Adipocyte (in vitro differentiated cells): ENCODE measurements at places on chromosomes 1 and 21.
A peak's percentile ranks its signal among the peaks of the same experiment; 100 is the strongest.

- DNase-seq = no peak
Measured at GRCh38 chr1:62307895-62308492, 11.2 kb downstream of the KANK4 start.

- DNase-seq = no peak
Measured at GRCh38 chr1:113605146-113605545, 154.1 kb downstream of the PHTF1 start.

GRCh38 chr1:202189001-202189790, 4.4 kb upstream of the LGR6 start:
- peak; percentile 91 for DNase-seq

DNA sequence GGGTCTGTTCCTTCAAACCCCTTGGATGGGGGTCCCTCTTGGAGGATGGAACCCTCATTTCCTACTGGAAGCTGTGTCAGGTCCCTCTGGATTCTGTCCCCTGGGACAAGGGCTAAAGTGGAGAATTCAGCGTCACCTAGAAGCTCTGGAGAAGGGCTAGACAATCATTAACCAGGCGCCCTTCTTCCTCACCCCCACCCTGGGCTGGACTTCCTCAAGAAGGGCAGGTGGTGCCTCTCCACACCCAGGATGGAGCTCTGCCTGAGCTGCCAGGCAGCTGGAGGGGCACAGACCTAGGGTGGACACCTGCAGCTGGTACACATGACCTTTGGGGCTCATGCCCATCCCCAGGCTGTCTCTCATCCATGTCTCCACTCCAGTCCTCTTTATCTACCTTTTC, 3.6 kb downstream of the CELF3 start:
- no peak for DNase-seq

GRCh38 chr1:56920591-56921001, 45.2 kb downstream of the C8B start:
- DNase-seq = no peak

DNA sequence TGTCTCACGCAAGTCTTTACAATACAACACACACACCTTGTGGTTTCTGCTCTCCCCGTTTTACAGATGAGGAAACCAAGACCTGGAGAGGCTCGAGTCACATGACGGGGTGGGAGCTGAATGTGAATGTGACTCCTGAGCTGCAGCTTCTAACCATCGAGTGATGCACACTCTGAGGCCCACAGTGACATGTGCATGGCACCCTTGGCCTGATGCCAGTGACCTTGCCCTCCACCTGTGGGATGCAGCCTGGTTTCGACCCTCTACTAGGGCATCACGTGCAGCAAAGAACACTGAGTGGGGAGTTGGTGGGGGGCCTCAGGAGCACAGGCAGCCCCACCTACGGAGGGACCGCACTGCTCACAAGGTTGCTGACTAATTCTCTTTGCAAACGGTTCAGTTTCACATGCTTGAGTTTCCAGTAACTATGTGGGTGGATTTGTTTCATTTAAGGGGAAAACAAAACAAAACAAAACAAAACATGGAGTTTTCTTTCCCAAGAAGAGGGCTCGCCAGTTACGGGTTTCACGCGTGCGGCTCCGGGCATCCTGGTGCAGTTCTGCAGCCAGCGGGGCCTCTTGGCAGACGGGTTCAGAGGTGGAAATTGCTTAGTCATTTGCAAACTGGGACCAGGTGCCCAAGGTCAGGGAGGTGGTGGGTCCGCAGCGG, 22.9 kb downstream of the SPSB1 start:
- peak; percentile 83 for DNase-seq

DNA sequence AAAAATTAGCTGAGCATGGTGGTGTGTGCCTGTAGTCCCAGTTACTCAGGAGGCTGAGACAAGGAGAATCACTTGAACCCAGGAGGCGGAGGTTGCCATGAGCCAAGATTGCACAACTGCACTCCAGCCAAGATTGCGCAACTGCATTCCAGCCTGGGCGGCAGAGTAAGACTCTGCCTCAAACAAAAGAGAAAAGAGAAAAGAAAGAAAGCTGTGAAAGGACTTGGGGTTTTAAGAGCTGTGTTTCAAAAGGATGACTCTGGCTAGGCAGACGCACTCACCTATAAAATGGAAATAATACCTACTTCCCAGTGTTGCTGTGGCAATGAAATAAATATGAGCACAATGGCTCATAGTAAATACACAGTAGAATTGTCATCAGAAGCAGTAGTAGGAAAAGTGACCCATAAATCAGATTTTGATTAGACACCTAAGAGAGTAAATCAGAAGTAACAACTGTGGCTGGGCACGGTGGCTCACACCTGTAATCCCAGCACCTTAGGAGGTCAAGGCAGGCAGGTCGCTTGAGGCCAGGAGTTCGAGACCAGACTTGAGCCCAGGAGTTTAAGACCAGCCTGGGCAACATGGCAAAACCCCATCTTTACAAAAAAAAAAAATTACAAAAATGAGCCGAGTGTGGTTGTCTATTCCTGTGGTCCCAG, 45.9 kb upstream of the PUM1 start:
- no peak for DNase-seq

- no peak for DNase-seq
Measured at GRCh38 chr1:204478172-204478899, 16.3 kb downstream of the PIK3C2B start.

- no peak for DNase-seq
Measured at GRCh38 chr1:27774654-27775053, 1.6 kb downstream of the STX12 start.

GRCh38 chr1:192418552-192419285, 101.9 kb downstream of the RGS21 start:
- no peak for DNase-seq

DNA sequence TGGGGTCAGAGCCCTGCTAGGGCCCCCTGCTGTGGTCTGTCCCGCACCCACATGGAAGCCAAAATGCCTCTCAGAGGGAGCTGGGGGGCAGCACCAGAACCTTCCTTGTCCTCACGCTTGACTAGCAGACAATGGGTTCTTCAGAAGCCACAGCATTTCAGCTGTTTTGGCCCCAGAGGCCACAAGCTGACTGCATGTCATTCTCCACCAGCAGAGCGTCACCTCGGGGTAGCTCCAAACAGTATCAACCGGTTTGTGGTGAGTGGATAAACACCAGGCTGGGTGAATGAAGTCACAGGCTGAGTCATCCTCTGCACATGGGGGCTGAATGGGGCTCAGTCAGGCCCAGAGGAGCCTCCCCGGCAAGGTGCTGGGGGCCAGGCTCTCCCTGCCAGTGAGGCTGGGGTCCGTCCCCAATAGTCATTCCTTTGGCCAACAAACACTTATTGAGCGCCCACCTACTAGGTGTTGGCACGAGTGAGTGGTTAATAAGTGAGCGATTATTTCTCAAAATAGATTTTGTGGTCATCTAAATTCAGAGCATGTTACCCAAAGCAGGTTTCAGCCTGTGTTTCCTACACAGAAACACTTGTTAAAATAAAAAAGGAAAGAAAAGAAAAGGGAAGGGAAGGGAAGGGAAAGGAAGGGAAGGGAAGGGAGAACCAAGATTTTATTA, 9.1 kb downstream of the OLIG1 start:
- DNase-seq = no peak

DNA sequence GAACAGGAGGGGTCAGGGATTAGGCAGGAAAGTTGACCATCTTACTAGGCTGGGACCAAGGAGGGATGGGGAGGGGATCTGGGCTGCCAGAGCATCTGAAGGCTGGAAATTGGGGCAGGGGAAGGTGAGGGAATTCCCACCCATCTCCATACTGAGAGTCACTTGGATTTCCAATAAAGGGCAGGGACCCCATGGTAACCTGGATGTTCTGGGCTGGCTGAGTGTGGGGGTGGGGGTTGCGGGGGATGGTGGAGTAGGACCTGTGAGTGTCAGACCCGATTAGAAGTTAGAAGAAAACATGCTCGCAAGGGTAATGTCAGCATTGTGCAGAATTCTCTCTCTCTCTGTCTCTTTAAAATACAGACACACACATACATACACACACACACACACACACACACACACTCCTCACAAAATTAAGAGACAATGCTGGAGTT, 40.0 kb upstream of the EPS15 start:
- no peak for DNase-seq

DNA sequence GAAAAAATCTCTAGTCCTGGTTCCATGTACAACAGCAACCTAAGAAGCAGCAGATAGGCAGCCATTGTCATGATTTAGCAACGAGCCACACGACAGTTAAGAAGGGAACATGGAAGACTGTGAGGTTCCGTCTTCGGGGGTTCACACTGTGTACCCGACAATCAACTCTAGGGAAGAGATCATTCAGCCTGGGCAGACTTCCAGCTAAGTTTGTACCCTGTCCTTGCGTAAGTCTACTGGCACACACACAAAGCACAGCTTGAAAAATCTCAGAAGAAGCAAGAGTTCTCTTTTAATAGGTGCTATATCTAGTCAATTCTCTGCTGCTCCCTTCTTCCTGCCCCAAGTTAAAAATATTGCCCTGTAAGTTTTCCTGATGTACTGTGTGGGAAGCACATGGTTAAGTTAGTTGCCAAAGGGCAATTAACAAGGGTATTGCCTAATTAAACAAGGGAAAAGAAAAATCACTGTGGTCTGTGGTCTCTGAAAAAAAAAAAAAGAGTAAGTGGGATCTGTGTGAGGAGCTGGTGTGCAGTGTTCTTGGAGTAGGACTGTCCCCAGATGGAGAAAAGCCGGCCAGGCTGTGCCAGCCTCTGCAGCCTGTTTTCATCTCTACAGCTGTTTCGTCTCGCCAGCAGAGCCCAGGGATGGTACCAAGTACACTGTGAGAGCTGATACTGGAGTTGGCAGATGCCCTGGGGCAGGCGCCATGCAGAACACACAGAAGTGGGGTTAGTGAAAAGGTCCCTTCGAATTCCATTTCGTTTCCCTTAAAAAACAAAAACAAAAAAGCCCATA, 6.4 kb upstream of the MYBPHL start:
- peak; percentile 40 for DNase-seq

GRCh38 chr1:212284332-212284743, 872 bp upstream of the PPP2R5A start:
- no peak for DNase-seq

DNA sequence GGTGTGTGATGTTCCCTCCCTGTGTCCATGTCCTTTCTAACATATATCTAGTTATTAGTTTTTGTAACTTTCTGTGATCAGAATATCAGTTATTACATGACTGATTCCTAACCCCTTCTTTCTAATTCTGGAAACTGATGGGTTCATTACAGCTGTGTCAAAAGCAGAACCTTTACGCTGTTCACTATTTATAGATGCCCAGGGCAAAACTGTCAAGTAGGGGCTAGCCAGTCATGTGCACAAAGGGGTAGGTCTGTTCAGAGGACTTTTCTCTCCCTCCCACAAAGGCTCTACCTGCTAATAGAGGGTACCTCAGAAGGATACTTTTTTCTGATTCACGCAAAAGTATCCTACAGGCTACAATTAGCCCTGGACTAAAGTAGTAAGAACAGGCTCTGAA, 79.2 kb downstream of the NRDC start:
- no peak for DNase-seq

GRCh38 chr1:170555370-170555769, 23.4 kb downstream of the GORAB start:
- DNase-seq = peak; percentile 57

DNA sequence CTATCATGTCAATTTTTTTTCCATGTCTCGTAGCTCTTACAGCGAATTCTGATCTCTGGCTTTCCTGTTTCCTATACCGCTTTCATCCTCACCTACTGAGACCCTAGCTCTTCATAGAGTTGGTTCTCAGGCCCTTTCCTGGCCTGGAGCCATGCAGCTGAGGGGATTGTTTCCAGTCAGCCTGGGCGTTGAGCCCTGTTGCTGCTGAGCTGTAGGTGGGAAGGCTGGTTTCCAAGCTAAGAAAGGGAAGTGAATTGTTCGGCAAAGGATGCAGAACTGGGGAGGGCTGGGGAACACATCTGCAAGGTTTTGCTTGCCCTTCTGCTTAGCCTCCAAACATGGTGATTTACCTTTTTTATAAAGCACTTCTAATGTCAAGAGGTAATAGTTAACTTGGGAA, 41.5 kb downstream of the SPATA46 start:
- no peak for DNase-seq

- no peak for DNase-seq
Measured at GRCh38 chr1:9787702-9788101, 36.1 kb downstream of the CLSTN1 start.

- peak; percentile 80 for DNase-seq
Measured at GRCh38 chr1:178726087-178726517, 1.1 kb downstream of the RALGPS2 start.

- no peak for DNase-seq
Measured at GRCh38 chr1:16442265-16442664, 1.7 kb downstream of the NECAP2 start.

GRCh38 chr1:19191811-19192210, 18.3 kb downstream of the UBR4 start:
- no peak for DNase-seq

- peak; percentile 98 for DNase-seq
Measured at GRCh38 chr21:26842974-26843932, 2.0 kb downstream of the ADAMTS1 start.

- DNase-seq = peak; percentile 94
Measured at GRCh38 chr1:17125756-17126237, 6.5 kb upstream of the PADI2 start.

- DNase-seq = no peak
Measured at GRCh38 chr1:211607754-211608473, 29.0 kb upstream of the SLC30A1 start.

- no peak for DNase-seq
Measured at GRCh38 chr1:206580438-206581113, 31.7 kb downstream of the EIF2D start.

DNA sequence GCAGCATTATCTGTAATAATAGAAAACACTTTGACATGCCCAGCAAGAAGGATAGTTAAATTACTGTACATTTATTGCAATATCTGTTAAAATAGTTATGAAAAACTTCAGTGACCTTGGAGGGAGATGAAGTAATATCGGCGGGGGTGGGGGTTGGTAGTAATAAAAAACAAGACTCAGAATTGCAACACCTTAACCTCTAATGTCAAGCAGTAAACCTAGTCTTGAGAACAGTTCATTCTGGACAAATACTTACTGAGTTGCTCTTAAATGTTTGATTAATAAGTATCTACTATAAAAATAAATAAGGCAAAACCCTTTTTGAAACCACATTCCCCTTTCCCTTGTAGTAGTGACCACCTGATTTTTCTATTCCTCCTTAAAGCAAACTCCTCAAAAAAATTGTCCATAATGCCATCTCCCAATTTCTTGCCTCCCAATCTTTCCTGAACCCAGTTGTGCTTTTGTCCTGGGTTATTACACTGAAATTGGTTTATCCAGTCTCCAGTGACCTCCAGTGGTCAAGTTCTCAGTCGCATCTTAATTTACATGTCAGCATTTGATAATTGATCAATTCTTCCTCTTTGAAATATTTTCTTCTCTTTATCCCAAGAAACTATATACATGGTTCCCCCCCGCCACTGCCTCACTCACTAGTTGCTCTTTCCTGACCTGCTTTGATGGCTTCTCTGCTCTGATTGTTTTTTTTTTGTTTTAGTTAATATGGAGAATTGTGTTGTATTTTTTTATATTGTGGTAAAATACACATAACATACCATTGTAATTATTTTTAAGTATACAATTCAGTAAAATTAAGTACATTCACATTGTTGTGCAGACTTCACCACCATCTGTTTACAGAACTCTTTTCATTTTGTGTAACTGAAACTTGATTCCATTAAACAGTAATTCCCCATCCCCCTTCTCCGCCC, 36.8 kb downstream of the RAP1A start:
- peak; percentile 72 for DNase-seq
